ENCODE measurements at places on chromosomes 7 and 10.

GRCh38 chr7:139782932-139783331, 5.1 kb upstream of the HIPK2 start:
- DNase-seq = no peak

DNA sequence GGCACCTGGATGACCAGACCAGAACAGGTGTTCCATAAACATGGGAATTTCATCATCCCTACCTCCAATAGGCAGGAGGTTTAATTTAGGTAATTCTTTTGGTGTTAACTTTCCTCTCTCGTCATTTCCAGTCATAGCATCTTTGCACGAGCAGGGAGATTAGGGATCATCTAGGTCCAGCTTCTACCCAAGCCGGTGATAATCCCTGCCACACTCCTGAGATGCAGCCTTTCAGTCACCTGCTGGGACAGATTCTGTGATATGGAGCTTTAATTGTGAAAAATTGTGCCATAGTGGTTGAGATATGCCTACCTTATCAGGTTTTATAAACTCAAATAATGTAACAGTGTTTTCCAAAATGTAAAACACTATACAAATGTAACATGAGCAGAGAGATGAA, 191.8 kb upstream of the AOAH start:
- no peak for DNase-seq

- no peak for DNase-seq
Observed at GRCh38 chr10:27986821-27987220, 12.1 kb downstream of the ODAD2 start.

GRCh38 chr10:119498889-119499676, 43.4 kb downstream of the RGS10 start:
- DNase-seq = no peak

DNA sequence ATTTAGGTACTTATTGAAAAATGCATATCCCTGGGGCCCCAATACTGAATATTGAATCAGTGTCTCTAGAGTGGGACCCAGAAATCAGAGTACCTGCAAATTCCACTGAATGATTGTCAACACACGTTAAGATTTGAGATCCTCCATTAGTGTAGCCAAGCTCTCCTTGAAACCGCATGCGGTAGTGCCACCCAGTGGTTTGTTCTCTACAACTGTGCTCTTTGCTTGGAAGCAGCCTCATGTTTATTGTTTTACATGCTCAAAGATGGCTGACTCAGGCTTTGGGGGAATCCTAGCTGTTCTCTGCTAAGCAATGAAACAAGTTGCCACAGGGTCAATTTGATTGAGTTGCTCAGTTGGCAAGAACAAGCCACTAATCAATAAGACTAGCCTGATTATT, 340.2 kb upstream of the CELF2 start:
- peak; percentile 0 for DNase-seq

DNA sequence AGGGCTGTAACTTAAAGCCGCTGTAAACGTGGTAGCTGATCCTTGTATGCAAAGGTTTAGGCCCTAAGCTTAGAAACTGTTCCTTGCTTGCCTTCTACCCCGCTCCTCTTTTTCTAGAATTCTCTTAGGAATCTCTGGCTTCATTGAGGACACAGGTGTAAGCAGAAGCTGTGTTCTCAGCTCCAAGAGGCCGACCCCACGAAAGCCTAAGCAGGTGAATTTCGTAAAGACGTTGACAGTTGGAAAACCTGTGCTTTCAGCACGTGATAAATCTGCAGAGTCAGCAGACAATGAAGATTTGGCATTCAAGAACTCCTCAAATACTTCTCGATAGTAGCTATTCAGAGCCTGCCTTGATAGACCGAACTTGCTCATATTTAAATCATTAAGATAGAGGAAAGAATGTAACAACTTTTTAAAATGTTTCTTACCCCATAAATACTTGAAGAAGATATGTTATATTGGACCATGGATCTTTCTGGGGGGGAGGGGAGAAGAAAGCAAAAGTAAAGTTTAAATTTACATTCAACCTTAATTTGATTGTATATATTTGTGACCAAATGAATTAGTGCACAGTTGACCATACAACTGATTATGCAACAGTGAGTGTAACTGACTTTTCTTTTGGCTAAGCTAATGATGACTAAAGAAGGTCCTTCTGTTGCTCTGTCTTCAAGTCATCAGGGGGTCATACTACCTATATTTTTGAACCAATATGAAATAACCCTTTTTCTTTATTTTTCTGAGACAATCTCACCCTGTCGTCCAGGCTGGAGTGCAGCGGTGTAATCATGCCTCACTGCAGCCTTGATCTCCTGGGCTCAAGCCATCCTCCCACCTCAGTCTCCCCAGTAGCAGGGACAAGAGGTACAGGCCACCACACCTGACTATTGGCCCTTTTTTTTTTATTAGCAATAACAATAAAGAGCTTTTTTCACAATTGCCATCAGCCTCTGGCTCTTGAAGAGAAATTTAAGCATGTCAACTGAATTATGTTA, 1.2 kb upstream of the GDI2 start:
- no peak for DNase-seq

- DNase-seq = no peak
Observed at GRCh38 chr10:130924138-130924819, 387.2 kb downstream of the TCERG1L start.

- DNase-seq = no peak
Observed at GRCh38 chr7:55112056-55112455, 93.2 kb downstream of the EGFR start.

GRCh38 chr7:142308326-142308725, 50.5 kb upstream of the PRSS58 start:
- DNase-seq = no peak

DNA sequence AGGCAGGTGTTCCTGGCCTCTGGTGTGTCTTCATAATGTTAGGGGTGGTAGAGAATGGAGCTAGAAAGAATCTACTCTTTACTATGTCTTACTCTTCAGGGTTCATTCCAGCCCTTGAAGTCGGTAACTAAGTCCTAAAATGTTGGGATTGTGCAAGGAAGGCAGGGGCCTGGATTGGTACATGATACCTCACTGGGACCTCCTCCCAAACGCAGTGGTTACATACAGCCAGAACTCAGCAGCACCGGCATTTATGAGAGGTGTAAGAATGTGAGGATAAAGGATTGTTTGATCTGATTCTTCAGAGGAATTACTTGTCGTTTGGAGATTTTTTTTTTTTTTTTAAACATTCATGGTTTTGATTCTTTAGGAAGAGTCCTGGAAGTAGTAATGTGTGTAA, 6.9 kb downstream of the COMTD1 start:
- DNase-seq = no peak

GRCh38 chr7:28830846-28831245, 127.3 kb downstream of the TRIL start:
- DNase-seq = no peak

- peak; percentile 23 for DNase-seq
Observed at GRCh38 chr7:85185424-85186082, 1.3 kb downstream of the SEMA3D start.

- DNase-seq = peak; percentile 69
Observed at GRCh38 chr7:129367700-129368388, 66.4 kb upstream of the STRIP2 start.

DNA sequence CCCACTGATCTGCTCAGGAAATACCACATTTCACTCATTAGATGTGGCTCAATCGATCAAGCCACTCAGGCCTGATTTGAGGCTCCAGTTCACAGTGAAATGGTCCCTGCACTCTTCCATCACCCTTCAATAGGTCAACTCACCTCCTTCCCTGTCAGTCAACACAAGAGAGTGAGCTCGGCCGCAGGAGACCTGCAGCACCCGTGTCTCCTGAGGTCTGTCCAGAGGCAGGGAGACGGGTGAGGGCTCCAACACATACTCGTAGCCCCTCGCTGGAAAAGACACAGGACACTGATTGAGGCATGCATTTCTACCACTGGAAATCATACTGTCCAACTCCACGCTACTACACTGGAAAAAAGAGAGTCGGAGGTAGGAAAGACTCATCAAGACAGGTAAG, 7.1 kb downstream of the RCC1L start:
- no peak for DNase-seq

- DNase-seq = no peak
Observed at GRCh38 chr7:38007096-38007495, 86.7 kb downstream of the EPDR1 start.

GRCh38 chr10:102322914-102323313, 72.6 kb upstream of the NFKB2 start:
- no peak for DNase-seq

DNA sequence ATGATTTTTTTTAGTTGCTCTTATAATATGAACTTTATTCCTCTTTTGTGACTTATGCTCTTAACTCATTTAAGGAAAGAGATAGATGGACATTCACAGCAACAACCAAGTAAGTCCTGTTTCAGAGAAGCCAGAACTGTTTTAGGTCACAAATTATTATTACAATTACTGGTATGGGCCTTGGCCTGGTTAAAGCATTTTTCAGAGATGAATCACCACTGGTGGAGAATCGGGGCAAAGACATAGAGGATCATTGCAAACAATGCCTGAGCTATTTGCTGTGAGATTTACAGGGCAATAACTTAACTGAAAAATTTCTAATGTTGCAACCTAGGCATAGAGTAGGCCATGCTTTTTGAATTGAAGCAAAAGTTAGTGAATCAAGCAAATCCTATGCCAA, 138.0 kb upstream of the YAE1 start:
- no peak for DNase-seq

- peak; percentile 34 for DNase-seq
Observed at GRCh38 chr10:63217120-63217605, 84.0 kb downstream of the NRBF2 start.

DNA sequence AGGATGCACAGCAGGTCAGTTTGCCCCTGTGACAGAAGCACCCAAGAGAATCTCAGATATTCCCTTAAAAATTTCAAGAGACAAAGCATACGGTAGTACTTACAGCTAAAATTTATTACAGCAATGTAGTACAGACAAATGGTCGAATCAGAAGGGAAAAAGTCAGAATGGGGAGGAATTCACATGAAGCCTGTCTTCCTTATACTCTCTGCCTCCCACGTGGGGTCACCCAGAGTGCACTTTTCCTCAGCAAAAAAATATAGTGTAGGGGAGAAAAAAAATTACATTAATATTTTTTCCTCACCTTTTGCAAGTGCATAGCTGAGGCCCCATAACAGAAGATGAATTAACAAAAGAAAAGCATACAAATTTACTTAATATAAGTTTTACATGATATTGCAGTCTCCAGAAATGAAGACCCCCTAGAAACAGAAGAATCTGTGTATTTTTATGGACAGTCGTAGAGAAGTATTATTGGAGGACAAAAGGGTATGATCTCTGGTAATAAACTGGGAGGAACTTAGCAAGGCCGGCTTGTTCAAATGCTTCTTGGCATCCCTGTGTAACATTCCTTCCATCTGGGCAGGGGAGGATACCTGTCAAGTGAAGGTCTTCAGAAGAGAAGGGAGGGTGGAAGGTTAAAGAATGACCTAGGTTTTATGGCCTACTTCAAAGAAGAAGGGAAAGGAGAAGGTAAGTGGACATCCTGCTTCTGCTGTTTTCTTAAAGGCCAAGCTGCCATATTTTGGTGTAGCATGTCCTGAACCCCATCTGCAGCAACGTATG, 270.6 kb upstream of the MAGI2 start:
- no peak for DNase-seq

- no peak for DNase-seq
Observed at GRCh38 chr10:119644205-119644814, 6.9 kb upstream of the BAG3 start.

- no peak for DNase-seq
Observed at GRCh38 chr10:48996329-48996728, 56.7 kb upstream of the LRRC18 start.

- no peak for DNase-seq
Observed at GRCh38 chr7:99806839-99807478, 20.9 kb upstream of the CYP3A43 start.

- peak; percentile 66 for DNase-seq
Observed at GRCh38 chr7:139016931-139017511, 18.8 kb downstream of the ZC3HAV1L start.

DNA sequence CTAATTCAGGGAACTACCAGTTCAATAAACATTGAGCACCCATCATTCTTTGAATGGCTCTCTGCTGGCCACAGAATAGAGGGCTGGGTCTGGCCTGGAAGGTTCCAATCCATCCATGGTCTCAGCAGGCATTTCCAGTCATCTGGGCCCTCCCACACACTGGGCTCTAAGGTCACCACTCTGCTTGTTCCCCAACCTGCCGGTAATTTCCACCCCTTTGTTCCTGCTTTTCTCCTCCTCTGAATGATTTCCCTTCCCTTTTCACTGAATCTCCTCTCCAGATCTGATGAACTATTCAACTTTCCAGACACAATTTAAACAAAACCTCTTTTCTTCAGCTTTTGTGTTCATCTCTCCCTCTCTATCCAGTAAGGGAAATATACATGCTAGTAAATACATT, 2.6 kb downstream of the BZW2 start:
- no peak for DNase-seq

DNA sequence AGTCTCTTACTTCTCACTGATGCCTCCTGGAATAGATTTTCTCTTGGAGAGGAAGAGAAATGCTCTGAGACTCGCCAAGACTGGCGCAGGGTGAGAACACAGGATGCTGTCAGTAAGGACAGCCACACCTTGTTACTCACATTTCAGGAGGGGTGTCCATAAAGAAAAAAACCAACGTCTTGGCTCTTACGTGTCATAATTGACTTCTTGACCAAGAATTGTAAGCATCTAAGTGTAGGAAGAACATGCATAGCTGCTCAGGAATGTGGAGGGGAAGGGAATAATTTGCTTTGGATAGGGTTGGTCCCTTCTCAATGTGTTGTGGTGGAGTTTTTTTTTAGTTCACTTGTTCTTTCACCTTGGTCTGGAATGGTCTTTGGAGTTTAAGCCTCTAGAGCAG, 43.8 kb upstream of the ZNF438 start:
- no peak for DNase-seq

GRCh38 chr10:82914655-82915136, 1039.7 kb downstream of the NRG3 start:
- DNase-seq = no peak

- no peak for DNase-seq
Observed at GRCh38 chr7:116393654-116394053, 105.9 kb upstream of the CAV2 start.

DNA sequence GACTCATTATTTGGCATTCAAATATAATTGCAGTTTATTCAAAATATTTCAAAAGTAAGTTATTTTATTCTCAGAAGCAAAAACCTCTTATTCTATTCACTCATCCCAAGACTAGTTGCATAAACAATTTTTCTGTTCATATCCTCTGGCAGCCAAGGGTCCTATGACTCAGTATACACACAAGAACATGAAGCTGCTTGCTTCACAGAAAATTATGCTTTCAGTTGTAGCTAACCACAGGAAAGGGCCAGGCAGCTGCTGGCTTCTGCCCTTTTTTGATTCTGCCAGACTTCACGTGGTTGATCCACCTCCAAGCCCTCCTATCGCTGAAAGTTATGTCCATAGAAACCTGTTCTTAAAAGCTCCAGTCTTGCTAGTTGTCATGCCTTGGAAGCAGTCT, 108.8 kb downstream of the ABCA13 start:
- no peak for DNase-seq

DNA sequence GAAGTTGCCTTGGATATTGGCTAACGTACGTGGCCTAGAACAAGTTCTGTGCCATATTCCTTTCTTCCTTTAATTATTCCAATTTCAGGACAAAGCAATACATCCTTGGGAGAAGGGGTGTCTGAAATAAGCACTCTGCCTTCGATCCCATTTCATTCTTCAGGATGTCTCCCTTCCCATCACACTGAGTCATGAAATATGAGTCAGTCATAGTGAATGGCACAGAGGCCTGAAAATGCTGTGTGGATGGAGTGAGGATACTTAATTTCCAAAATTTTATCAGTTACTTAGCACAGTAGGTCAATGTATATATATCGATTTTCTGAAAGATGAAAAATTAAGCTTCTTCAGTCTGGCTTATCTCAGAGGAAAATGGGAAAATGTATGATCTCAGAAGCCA, 19.5 kb downstream of the EVX1 start:
- no peak for DNase-seq

GRCh38 chr10:98915911-98916310, 319.7 kb downstream of the HPSE2 start:
- no peak for DNase-seq
